ENCODE measurements at places on chromosomes 6 and 20.

DNA sequence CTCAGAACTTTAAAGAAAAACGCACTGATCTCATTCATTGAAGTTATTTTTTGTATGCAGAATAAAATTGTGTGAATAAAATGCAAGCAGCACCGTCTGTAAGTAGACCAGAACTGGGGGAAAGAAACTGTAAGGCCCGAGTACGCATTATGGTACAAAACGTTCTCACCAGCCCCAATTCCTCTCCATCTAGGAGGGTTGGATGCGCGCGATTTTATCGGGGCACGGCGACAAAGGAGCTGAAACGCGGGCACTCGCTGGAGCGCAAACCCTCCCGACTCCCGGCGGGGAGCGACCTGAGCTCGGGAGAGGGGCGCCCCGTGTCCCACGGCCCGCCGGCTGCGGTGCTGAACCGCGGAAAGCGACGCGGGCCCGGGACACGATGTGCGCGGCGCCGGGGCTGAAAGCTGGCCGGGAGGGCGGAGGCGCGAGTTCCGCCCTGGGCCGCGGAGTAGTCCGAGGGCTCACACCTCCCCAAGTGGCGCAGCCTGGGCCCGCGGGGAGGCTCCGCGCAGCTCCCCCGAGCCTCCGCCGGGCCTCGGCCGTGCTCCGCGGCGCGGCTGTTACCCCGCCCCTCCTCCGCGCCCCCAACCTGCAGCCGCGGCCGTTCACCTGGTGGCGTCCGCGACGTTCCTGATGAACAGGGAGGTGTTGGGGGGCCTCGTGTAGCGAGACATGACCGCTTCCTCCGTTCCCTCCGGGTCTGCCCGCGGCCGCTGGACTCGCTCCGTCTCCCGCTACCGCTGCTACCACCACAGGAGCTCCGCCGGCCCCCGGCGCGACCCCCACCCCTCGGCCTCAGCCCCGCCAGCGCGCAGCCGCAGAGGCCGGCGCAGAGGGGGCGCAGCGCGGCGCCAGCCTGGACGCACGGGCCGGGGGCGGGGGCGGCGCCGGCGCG is at the start of gene SRSF12:
Gene SRSF12 (minus strand): TSS at position 861 of the 898 bp plus-strand sequence. CDS start 184 bp downstream, at position 677.
- peak; percentile 26 for DNase-seq

- no peak for DNase-seq
These were observed 11.3 kb downstream of the HIVEP2 start for GRCh38 chr6:142933701-142934100.

- DNase-seq, result no peak
These were observed 80.5 kb upstream of the TPD52L1 start for GRCh38 chr6:125073071-125073470.

DNA sequence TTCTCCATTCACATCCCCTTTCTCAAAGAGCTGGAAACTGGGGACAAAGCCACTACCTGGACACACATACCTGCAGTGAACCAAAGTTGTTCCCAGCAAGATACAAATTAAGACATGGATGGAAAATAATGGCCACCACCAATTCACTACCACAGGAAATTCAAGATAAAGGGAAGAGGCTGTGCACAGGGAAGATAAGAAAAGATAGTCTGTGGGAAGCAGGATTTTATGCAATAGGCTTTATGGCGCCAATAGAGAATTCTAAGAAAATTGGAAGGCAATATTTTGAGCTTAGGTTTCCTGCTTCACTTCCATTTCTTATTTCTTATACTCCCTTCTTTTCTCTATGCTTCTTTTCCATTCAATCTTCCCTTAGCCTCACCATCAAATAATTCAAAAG is 9.9 kb downstream of the GPX6 start:
- DNase-seq, result no peak

- no peak for DNase-seq
These were observed 27.9 kb upstream of the SPDEF start for GRCh38 chr6:34583861-34584604.

- no peak for DNase-seq
These were observed 22.9 kb downstream of the DHX35 start for GRCh38 chr20:38985060-38985459.

- no peak for DNase-seq
These were observed 96.9 kb upstream of the ADTRP start for GRCh38 chr6:11875325-11876109.

Data from stimulated activated CD8-positive, alpha-beta memory T cell treated with anti-CD3 and anti-CD28 coated beads, Interleukin-4, amount 100 ng/mL, for 24 hours (primary cell).